ENCODE measurements at places on chromosomes 4 and X.

DNA sequence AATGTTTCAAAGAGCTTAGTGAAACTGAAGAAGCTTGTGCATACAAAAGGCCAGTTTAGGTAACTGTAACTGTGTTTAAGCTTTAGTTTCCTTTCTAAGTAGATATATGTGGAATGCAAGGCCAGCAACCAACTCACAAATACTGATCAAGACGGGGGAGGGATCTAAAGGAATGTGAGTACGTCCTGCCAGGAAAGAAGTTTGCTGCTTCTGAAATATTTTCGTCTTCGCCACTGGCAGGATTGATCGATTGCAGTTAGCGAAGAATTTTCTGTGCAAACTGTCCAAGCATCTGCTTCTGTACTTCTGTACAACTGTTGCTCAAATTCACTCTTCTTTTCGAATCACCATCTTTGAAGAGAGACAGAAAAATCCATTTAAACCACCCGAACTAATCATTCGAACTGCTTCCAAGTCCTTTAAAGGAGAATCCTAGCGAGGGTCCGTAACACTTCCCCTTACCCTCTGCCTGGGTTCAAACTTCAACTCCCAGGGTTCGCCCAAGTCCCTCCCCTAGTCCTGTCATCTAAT is 373 bp upstream of the INTS6L start:
- DNase-seq = no peak

DNA sequence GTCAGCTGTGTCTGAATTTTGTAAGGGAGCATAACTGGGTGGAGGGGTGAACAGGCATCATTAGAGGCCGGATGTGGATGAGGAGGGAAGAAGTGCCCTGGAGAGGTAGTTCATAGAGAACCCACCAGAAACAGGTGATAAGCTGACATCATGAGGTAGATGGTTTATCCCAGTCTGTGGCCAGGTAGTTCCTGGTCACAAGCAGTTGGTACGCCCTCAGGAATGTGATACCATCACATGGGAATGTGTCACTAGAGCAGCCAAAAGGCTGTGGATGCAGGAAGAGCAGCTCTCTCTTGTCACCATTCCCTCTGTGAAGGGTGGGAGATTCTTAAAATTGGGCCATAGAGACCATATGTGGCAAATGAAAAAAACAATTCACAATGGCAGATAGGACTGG is 21.9 kb downstream of the MSN start:
- DNase-seq = no peak

GRCh38 chr4:5470318-5471198 is 237.8 kb downstream of the EVC2 start:
- DNase-seq = no peak

DNA sequence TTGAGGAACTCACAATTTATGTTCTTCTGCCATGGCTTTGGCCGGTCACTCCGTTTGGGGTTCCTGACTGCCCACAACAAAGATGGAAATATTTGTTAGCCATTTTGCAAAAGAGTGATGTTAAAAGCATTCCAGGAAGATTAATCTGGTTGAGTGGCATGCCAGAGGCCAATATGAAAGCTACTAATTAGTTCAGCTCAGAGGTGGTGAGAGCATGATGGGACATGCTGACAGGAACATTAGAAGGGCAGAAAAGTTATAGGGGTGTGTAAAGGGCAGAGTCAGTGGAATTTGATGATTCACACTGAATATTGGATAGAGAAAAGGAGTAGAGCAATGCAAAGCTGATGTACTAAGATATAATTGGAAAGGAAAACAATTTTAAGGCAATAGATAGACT is 94.4 kb downstream of the TLL1 start:
- no peak for DNase-seq

DNA sequence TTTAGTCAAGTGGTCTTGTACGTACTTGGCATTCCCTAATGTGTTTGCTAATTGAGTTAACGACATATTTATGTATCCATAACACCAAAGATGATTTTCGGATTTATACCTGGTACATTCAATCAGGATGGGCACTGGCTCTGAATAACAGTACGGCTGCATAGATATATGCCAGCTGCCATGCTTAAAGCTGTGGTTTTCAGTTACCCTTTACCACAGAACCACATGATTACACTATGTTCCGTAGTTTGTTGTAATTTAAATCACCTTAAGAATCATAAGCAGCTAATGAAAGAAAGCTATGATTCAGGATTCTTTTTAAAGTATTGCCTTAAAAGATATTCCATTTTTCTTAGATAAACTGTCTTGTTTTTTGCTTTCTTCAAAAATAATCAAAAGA is 53.6 kb downstream of the FIP1L1 start:
- DNase-seq = no peak

DNA sequence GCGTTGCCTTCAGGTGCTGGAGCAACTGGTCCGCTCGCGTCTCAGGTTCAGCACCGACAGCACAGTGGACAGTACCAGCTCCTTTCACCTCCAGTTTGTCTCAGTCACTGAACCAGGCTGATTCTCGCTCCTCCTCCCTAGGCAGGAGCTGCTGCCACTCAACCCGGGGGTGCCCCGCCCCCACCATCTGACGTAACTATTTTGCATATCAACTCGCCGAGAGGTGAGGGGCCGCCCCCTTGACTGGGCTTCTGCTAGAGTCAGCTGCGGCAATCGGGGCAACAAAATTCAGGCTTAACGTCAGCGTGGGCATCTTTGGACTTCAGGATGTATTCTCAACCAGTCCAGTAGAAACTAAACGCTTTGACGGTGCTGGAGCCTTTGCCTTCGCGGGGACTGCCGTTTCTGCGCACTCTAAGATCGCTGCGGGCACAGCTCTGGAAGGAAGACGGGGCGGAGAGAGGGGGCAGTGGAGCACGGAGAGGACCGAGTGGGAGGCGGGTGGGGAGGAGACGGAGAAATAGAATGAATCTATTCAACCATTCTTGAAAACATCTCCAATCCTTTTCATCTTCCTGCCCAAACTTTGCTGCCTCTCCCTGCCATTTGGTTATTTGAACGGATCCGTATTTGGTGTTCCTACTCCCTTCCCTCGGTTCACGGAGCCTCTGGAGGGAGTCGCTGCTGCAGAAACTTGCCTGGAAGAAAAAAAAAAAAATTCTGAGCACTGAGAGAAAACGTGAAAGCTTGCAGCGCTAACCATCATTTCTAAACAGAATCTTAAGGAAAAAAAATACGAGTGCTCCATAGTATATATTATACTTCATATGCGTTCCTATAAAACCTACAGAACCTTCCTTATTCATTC is at the start of gene FSTL5:
Gene FSTL5 (minus strand): TSS at position 109 of the 868 bp plus-strand sequence. CDS start 52,604 bp downstream, outside the sequence.
- peak; percentile 4 for DNase-seq

GRCh38 chrX:73987166-73987565 is 316.8 kb upstream of the ZCCHC13 start:
- DNase-seq = no peak

GRCh38 chr4:184265546-184266351 is 48.1 kb upstream of the ENPP6 start:
- no peak for DNase-seq

GRCh38 chr4:83362492-83363329 is 28.1 kb upstream of the HPSE start:
- no peak for DNase-seq

DNA sequence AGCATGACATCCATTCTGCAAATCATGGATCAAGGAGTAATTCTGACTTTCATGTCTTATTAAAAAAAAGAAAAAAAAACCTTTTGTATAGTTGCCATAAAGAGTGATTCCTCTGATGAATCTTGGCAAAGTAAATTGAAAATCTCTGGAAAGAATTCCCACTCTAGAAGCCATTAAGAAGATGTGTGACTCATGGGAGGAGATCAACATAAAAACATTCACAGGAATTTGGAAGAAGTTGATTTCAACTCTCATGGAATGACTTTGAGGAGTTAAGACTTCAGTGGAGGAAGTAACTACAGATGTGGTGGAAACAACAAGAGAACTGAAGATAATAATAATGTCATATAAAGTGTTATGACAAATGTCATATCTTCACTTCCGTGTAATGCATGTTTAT is 204.2 kb downstream of the PABPC4L start:
- DNase-seq = no peak

- no peak for DNase-seq
Observed at GRCh38 chr4:111641813-111642579, 503.3 kb upstream of the FAM241A start.

- peak; percentile 5 for DNase-seq
Observed at GRCh38 chr4:153142700-153143438, 61.4 kb upstream of the TRIM2 start.

DNA sequence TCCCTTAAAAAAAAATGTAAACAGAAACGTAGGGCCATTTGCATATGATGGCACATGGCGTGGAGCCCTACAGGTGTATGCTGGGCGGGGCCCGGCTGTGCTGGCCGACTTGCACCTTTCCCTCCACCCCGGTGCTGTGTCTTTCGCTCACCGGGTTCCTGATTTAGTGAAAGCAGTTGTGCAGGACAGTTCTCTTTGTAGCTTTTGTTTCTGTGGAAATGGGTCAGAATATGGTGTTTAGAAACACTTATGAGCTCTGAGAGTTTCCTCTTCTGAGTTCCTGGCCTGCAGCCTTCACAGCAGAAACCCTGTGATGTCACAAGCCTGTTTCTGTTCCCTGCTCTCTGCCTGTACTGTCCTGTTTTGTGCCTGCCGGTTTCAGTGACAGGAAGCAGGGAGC is 22.5 kb upstream of the MSANTD1 start:
- DNase-seq = no peak

GRCh38 chr4:138688408-138689085 is 327.0 kb upstream of the NOCT start:
- no peak for DNase-seq

GRCh38 chr4:600166-600565 is 24.1 kb upstream of the TMEM271 start:
- no peak for DNase-seq

GRCh38 chr4:185322803-185323202 is 72.9 kb downstream of the LRP2BP start:
- DNase-seq = no peak

DNA sequence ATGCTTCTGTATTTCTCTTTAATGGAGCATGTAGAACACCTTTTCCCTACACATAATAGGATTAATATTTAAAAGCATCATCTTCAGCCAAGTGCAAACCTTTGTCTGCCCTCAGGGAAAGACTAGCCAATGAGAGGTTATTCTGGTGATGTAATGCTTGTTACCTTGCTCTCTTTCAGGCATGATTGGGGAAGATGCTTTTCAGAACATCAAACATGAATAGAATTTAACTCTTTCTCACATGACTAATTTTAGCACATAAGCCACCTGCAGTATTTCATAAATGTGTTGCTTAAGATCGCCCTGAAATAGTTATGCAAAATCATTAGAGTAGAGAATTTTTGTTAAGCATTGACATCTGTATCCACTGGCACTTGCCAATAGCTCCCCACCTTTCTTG is 10.7 kb upstream of the EPGN start:
- DNase-seq = no peak

DNA sequence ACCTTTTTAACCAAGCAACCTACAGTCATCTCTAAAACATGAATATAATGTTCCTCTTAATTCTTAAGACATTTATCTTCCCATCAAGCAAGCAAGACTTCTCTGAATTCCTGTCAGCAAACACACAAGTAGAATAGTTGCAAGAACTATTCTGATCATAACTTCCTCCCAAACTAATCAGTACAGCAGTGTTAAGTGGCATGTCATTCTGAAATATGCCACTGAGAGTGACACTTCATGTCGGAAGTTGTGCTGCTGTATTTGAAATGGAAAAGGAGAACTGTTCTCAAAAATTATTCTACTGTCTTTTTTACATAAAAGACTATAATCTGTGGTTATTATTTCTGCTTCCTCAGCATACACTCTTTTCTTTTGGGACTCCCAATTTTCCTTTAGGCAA is 546.6 kb downstream of the PCDH18 start:
- DNase-seq = no peak

DNA sequence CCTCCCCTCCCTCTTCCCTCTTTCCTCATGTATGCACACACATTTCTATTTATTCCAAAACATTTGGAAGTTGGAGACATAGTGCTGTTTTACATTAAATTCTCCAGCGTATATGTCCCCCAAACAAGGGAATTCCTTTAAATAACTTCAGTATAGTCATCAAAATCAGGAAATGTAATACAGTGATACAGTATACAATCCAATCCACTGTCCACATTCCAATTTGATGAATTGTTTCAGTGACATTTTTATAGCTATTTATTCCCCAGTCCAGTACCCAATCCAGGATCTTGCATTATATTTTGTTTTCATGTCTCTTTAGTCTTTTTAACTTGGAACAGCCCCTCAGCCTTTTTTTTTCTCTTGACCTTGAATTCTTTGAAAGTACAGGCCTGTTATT is 233.0 kb downstream of the DKK2 start:
- no peak for DNase-seq

DNA sequence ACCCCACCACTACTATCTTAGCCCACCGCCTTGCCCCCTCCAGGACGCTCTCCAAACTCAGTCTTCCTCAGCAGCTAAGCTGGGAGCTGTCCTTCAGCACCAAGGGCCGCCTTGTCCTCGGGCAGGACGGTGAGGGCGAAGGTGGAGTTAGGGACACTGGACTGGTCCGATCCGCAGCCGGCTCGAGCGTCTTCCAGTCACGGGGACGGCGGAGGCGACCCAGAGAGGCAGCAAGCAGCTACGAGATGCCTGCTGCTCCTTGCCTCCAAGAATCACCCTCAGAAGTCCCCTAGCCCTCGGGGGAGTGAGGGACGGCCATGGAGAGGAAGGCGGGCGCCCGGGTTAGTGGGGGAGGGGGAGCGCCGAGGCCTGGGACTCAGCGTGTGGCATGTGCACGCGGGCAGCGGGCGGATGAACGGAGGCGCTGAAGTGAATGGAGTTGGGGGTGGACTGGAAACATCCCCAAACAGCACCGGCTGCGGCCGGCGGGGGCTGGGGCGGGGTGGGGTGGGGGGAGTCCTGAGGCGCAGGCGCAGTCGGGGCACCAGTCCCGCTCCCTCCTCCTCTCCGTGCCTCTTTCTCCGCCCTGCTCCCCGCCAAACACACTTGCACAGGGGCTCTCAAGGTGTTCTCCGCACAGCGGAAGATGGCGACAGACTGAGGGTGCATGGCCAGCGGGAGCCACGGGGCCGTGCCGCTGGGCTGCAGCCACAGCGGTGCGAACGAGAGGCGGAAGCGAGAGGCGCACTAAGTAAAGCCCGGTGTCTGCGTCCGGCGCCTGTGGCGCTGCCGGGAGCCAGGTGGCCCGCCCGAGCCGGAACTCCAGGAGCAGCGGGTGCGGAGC is at the start of gene NALF2:
Gene NALF2 (plus strand): TSS at position 545 of the 844 bp plus-strand sequence. CDS start 957 bp downstream, outside the sequence.
- peak; percentile 1 for DNase-seq

DNA sequence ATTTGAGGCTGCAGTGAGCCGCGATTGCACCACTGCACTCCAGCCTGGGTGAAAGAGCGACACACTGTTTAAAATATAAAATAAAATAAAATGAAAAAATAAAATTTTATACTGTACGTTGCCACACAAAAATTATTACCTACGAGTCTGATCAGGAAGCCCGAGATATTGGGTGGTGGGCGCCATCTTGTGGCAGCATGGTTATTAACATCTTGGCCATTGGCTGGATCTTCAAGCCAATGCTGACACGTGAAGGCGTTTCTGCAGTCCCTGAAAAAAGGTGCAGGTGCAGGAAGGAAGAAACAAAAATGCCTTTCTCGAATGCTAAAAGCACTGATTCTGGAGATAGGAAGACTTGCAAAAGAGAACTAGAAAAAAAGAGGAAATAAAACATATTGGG is 4.9 kb upstream of the TLR8 start:
- DNase-seq = peak; percentile 33

Data from activated naive CD4-positive, alpha-beta T cell (primary cell).